ENCODE measurements at places on chromosomes 11 and 22. TPM values are rescaled to one million over a fixed set of nuclear protein-coding genes. Genes with fewer than 3 reads are reported as not detected.

OR51A4 gene
- total RNA-seq: not detected

DNA sequence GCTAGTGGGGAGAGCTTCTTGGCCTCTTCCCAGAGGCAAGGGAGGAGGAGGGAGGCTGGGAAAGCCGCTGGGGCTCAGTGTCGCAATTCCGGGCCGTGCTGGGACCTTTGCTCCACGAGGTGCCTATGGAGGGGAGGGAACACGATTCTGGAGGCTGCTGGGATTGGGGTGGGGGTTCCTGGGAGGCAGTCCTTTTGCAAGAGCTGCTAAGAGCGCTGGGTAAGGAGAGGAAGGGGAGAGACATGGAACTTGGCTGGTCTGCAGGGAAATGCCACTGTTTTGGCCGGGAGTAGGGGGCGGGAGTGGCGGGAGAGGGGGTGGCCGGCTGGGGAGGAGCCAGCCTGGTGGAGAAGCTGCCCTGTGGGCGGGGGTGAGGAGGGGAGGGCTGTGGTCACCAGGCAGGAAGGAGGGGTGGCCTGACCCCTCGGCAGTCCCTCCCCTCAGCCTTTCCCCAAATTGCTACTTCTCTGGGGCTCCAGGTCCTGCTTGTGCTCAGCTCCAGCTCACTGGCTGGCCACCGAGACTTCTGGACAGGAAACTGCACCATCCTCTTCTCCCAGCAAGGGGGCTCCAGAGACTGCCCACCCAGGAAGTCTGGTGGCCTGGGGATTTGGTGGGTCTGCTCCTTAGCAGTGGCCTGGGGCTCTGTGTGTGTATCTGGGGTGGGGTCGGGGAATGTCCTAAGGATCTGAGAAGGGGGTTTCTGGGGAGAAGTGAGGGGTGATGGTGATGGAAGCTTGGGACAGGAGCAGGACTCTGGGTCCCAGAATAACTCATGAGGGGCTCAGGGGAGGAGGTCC is at the start of gene NR1H3:
NR1H3 (plus strand) TSS at position 480 of the 800 bp plus-strand sequence. CDS start 1,221 bp downstream, outside the sequence.
- DNase-seq: peak; percentile 87

EXT2 gene
- 34.2 TPM for total RNA-seq

LYVE1 gene
- total RNA-seq: 31.4 TPM

DNA sequence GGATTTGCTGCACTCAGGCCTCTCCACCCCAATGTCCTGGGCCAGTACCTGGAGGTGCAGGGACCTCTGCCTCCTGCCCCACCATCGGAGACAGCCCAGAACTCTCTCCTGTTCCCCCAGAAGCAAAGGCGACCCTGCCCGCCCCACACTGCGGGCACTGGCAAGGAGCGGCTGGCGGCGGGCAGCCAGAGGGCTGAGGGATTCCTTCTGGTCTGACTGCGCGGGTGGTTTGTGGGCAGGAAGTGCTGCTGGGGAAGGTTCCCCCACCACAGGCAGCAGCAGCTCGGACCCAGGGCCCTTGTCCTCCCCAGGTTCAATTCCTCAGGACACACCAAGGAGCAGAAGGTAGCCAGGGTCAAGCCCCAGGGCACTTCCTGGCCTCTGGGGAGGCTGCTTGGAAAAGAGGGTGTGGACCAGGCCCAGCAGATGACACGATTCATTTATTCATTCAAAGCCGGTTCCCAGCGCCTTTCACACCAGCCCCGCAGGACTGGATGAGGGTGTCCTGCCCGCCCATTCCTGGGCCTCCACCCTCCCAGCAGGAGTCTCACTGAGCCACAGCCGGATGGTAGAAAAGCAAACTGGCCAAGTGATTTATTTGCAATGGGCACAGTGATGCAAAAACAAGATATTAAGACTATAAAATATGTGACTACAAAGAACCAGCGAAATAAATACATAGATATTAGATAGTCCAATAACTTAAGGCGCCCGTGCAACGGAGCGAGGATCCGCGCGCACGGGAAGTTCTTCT is 1.2 kb downstream of the PHLDA2 start:
- DNase-seq: no peak

- DNase-seq: no peak
These were observed 51.0 kb upstream of the PRSS23 start for GRCh38 chr11:86749376-86749775.

- peak; percentile 95 for DNase-seq
These were observed 37.3 kb upstream of the RBFOX2 start for GRCh38 chr22:36065775-36066544.

DNA sequence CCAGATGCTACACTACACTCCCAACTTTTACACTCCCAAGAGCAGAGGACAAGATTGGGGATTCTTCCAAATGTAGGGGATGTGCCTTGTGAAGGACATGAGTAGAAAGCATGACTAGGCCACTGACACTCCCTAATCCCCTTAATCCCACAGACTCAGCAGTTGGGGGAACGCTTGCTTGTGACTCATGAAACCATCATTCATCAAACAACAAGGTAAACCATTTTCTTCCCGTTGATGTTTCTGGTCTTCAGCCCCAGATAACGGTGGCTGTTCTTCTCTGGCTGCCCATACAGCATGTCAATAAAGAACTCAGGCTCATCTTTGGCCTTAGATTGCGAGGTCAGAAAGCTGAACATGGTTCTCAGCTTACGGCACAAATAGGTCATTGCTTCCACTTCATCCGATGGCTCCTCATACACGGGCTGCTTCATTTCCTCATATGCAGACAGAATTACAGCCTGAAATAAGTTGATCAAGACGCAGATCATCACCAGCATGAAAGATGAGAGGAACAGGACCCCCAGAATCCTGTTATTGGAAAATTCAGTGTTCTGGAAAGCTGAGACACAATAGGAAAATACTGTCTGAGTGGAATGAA is 6.4 kb upstream of the CDPF1 start:
- DNase-seq: no peak

POU2AF3 gene
- 10.9 TPM for total RNA-seq

DNA sequence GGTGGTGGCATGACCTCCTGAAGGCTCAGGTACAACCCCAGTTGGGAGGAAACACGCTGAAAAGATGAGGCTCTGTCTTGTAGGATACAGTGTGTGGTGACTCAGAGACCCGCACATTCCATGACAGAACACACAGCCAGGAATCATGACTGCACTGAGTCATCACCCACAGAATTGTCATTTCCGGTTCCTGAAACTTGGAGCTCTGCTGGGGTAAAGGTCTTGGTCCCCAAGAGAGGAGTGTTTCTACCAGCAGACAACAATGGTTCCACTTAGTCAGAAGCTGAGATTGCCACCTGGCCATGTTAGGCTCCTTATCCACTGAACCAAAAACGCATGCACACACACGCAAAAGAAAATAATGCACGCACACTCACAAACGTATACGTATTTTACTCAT is 31.5 kb upstream of the CYB5R3 start:
- no peak for DNase-seq

GRCh38 chr11:19524171-19524671 is 188.4 kb upstream of the NAV2 start:
- peak; percentile 66 for DNase-seq

DNA sequence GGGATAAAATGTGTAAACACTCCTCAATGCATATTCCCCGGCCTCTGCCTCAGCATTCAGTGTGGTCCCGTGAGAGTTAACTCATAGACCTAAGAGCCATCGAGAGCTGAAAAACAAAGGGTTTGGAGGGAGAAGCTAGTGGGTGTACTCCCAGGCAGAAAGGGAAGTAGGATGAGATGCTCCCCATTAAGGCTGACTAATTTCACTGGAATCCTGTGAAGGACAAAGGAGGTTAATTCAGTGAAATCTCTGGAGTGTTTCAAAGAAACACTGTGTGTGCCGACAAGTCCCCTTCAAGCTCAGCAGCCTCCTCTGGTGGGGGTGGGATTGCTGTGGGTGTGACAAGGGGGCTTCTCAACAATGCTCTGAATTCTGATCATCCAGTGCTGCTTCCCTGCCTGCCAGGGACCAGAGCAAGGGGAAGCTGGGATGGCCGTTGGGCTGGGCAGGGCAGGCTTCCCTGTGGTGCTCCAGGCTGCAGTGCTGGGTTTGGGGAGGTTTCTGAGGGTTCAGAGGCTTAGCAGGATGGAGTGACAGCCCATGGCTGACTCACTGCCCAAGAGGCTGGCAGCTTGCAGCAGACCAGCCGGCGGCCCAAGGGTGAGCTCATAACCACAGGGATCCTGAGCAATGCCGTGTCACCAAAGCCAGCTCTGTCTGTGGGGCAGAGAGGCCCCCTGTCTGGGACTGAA is 61.4 kb upstream of the BMAL1 start:
- no peak for DNase-seq

GRCh38 chr11:72743321-72744221 is 8.6 kb downstream of the ARAP1 start:
- no peak for DNase-seq

Measured in body of pancreas (tissue), 4 donors.